H54 (cell line): ENCODE measurements at places on chromosomes 2 and 18.

- no peak for DNase-seq
Observed at GRCh38 chr2:169173876-169174275, 104.5 kb downstream of the DHRS9 start.

- no peak for DNase-seq
Observed at GRCh38 chr2:166550923-166551322, 56.9 kb upstream of the SCN7A start.

DNA sequence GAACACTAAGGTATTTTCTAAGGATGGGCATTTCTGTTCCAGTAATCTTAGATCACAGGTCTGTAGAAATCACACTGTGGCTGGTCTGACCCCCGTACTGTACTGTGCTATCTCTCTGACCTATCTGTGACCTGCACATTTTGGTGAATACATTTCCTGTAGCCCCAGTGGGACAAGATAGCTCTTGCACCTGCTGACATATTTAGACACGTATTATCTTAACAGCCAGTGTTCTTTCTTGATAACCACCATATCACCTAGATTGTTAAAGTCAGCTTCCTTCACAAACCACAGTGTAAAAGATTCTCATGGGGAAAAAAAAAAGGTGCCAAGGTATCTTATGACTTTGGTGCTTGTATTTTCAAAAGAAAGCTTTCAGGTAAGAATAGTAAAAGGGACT is 39.8 kb upstream of the TMEM247 start:
- DNase-seq = no peak

DNA sequence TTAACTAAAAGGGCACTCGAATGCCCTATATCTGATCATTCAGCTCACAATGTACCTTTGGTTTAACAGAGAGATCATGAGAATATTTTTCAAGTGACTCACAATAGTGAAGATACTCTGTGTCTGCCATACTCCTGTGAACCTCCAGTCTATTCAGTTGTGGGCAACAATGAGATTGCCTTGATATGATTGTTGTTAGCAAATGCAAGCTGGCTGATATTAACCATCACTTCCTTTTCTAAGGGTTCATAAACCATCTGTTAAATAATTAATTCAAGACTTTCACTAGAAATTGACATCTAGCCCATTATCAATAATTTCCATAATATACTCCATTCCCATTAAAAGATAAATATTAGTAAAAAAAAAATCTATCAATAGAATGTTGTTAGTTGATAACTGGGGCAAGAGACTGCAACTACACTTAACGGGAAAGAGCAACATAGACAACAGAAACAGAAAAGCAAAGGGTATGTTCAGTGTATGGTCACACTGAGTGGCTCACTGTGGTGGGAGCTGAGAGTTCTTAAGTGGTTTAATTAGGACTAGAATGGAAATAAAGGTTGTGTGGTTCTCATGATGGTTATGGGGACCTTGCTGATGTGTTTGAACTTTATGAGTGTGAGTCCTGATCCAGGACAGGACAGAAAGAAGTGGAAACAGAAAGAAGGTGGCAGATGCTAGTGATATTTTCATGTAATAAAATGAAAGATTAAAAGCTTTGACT is 11.9 kb downstream of the IL18RAP start:
- DNase-seq = no peak
